ENCODE measurements at places on chromosomes 16 and 17.

DNA sequence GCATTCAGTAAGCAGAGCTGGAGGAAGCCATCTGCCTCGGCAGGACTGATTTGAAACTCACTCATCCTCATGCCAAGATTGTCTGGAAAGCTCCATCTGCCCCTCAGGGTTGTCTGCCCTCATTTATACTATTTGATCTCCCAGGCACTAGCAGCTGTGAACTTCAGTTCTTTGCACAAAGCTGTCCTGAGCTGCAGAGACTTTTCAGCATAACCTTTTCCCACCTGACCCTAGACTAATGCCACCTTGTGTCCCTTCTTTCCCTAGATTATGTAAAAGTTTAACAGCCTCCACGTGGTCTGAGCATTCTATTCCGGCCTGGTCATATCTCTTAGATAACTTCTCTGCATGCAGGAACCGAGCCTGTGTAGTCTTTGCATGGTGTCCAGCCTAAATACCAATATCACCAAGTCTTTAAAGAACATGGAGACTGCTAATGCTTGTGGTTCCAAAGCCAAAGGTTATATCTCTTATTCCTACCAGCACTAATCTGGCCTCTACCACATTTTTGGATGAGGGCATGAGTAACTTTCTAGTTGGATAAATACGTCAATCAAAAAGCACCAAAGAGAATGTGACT lies 29.1 kb downstream of the STAT5A start:
- no peak for DNase-seq

DNA sequence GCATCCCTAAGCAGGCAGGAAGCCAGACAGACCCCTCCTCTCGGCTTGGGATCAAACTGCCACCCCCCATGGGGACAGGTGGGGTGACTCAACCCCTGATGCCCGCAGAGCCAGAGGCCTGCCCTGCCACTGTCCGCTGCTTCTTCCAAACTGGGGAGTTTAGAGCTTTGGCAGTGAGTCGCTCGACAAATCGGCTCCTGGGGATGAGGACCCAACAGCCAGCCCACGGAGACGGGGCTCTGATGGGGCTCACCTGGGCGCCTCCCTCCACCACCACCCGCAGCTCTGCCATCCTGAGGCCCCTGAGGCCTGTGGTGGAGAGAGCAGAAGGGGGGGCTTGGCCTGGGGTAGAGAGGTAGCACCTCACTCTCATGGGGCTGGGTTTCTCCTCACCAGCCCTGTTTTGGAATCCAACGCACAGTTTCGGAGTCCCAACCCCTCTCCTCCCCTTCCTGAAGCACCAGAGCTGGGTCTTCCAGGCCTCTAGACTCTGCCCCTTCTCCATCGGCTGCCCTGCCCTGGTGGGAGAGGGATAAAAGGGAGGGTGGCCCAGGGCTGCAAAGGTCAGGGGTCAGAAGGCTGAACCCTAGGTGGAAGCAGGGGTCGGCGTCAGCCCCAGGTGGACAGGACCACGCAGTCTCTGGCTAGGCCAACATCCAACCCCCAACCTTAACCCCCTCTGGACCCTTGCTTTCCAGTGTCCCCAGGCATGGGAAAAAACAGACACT lies 5.8 kb downstream of the PRSS22 start:
- DNase-seq: no peak

DNA sequence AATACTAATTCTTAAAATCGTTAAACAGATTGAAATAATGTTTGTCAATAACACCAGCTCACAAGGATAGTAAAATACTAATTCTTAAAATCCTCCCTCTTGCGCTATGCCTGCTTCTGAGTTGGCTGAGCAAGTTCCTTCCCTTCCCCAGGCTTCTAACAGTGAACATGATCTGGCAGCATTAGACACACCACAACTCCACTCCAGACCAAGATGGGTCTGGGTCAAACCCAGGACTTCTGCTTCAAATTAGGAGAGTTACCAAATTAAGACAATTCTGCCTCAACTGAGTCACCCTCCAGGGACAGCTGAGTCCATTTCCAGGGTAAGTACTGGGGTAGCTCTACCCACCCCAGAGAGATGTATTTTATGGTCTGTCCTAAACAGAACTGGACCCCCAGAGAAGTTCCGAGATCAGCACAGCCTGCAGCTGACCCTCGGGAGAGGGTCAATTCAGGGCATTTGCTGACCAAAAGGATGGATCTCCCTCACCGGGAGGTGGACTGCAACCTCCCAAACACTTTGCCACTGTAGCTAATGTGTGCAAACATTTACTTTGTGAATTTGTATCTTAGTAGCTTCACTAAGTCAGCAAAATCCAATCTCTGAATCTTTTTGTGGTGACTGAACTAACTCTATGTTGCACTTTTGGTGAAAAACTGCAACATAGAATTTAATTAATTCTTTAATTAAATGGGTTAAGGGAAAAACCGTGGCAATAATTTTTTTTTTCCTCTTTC lies 48.8 kb downstream of the ADCY9 start:
- DNase-seq: no peak

DNA sequence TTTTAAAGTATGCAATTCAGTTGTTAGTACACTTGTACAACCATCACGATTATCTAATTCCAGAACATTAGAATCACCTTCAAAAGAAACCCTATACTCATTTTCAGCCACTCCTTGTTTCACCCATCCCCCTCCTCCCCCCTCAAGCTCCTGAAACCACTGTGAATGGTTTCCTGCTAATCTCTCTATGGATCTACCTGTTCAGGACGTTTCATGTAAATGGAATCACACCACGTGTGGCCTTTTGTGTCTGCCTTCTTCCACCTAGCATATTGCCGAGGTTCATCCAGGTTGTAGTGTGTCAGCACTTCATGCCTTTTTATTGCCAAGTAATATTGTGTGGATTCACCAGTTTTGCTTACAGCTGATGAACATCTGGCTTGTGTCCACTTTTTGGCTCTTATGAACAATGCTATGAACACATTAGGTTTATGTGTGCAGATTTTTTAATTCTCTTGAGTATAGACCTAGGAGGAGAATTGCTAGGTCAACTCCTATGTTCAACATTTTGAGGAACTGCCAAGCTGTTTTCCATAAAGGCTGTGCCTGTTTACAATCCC lies 17.8 kb downstream of the EIF4A3 start:
- no peak for DNase-seq

- DNase-seq: no peak
Observed at GRCh38 chr17:82948081-82948511, 108.3 kb upstream of the ZNF750 start.

- no peak for DNase-seq
Observed at GRCh38 chr16:30894540-30895368, 877 bp upstream of the BCL7C start.

GRCh38 chr17:50214976-50215760 lies 13.7 kb upstream of the COL1A1 start:
- DNase-seq: no peak

DNA sequence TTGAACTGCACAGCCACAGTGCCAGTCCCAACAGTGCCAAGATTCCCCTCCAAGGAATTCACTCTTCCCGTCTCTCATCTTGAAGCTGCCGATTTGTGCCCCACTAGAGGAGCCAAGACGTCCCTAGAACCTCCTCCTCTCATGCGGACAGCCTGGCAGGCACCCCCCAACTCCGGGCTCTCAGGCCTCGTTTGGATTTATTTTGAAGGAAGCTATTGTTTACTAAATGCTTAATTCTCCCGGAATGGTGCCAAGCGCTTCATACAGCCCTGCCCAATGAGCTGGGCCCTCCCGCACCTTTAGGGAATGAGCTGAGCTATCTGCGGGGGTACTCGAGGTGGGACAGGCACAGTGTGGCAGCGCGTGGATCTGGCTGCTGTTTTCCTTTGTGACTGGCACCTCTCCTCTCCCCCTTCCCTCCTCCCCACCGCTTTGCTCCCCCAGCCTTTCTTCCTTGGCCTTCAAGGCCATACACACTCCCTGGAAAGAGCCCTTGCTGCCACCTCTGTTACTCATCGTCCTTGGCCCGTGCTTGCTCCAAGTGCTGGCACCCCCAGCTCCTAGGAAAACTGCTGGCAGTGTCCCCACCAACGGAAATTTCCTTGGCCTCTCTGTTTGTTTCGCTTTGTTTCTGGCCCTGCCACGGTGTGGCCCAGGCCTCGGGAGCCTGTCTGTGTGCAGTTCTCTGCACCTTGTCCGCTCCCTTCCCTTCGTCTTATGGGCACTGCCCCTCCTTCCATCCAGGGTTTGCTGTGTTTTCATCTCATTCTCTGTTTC lies 49.9 kb upstream of the CDR2 start:
- no peak for DNase-seq

GRCh38 chr17:18377437-18378204 lies at the start of gene EVPLL:
EVPLL (plus strand) TSS chr17:18377778; CDS start chr17:18380938, 3,160 bp downstream.
- no peak for DNase-seq

DNA sequence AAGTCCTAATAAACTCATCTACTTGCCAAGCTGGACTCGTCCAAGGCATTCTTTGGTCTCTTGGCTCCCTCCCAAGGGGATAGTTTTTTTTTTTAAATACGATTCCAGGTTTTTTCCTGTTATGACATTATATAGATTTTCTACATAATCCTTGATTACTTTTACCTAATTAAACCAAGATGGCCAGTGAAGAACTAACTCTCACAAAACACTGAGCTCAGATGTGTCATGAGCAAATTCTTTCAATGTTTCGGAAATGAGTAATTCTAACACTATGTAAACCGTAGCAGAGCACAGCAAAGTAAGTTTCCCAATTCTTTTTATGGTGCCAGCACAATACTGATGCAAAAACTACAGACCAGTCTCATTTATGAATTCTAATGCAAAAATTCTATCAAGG lies 1.8 kb downstream of the ZNF23 start:
- DNase-seq: no peak

- DNase-seq: no peak
Observed at GRCh38 chr17:20059728-20060188, 50.6 kb downstream of the SPECC1 start.

DNA sequence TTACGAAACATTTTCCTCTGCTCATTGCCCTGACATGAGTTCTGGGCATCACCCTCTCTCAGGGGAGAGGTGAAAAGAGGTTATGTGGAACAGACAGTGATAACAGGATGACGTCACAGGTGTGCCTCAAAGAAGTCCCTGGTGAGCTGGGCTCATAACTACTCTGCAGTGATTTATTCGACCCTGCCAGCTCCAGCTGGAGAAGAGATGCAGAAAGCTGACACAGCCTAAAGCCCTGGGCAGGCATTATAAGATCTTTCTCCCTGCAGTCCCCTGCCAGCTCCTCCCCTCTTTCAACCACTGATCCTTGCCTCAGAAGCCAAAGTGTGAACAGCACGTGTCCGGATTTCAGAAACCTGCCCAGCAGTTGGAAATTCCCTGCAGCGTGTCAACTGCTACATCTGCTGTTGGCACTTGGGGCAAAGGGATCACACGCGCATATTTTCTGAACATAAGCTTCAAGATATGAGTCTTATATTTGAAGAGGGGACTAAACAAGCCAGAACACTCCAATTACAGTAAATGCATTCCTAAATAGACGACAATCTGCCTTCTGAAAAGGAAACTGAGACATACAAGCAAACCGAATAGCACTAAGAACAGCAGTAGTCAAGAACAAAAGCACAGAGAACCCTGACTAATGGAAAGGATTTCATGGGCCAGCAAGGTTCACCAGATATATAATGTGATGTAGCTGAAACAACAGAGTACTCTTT lies 80.5 kb downstream of the SMG6 start:
- DNase-seq: peak; percentile 56

- no peak for DNase-seq
Observed at GRCh38 chr17:56119936-56120335, 33.3 kb upstream of the ANKFN1 start.

DNA sequence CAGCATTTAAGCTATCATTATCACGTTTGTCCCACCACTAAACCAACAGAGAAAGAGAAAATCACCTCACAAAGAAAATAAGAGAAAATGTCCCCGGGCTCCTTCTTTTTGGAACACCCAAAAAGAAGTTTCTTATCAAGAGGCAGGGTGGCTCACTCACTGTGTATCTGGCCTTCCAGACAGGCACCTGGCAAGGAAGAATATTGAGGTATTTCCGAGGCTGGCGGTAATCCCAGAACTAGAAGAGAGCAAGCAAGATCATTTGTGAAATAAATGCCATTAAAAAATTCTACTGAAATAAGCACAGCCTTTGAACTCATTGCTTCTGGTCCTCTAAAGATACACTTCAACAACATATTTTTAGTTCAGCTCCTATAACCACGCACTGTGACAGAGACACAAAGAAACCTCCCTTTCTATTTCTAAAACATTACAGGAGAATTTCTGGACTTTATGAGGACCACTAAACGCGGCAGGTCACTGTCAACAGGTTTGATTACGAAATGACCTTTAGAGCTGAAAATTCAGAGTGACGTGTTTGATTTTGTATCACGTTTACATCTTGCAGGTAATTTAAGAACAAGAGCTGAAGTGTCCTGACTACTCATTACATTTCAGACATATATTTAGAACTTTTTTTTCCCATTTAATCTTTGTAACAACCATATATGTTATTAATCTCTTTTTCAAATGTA lies 61.0 kb downstream of the WDR59 start:
- no peak for DNase-seq

DNA sequence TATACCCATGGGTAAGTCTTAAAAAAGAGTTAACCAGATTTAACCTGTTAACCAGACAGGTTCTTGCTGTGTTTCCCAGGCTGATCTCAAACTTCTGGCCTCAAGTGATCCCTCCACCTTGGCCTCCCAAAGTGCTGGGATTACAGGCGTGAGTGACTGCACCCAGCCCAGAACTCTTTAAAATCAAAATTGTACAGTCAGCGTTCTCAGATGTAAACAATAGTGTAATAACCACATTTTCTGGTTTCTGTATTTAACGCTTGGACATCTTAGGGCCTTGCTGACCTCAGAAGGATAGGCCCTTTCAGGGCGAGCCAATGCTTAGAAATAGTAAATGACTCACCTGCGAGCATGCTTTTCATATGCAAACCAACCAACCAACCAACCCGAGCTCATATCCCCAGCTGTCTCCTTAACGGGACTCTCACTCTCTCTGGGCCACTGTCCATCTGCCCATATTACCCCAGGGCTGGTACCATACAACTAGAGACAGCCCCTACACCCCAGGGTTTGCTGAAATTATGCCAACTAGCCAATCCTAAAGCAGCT lies 415.0 kb upstream of the XYLT1 start:
- DNase-seq: no peak

DNA sequence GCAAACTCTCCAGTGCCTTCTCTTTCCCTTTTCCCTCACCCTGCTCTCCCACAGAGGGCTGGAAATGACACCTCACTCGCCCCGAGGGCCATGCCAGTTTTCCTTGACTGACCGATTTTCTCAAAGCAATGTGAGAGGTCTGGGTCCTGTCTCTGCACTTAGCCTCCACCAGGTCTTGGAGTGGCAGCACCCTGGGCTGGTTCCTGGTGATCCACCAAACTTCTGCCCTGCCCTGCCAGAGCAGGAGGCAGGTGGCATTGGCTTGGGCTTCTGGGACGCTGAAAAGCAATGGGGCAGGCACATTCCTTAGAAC lies 97.5 kb downstream of the RAB11FIP4 start:
- no peak for DNase-seq

- no peak for DNase-seq
Observed at GRCh38 chr17:58224315-58224714, 5.3 kb upstream of the MKS1 start.

GRCh38 chr16:361872-362701 lies 8.3 kb downstream of the MRPL28 start:
- DNase-seq: peak; percentile 78

- no peak for DNase-seq
Observed at GRCh38 chr17:42010898-42011516, 6.2 kb downstream of the DNAJC7 start.

- no peak for DNase-seq
Observed at GRCh38 chr17:36993227-36993626, 44.5 kb downstream of the AATF start.

- no peak for DNase-seq
Observed at GRCh38 chr16:87604634-87605111, 2.4 kb downstream of the JPH3 start.

GRCh38 chr16:11459722-11460121 lies 114.5 kb downstream of the RMI2 start:
- no peak for DNase-seq

All from stimulated activated naive CD8-positive, alpha-beta T cell treated with anti-CD3 and anti-CD28 coated beads, Interleukin-15, Interleukin-2, amounts not matched to agents 100 U/mL and 50 U/mL, for 24 hours (primary cell).